ENCODE measurements at places on chromosomes 13 and 19.

DNA sequence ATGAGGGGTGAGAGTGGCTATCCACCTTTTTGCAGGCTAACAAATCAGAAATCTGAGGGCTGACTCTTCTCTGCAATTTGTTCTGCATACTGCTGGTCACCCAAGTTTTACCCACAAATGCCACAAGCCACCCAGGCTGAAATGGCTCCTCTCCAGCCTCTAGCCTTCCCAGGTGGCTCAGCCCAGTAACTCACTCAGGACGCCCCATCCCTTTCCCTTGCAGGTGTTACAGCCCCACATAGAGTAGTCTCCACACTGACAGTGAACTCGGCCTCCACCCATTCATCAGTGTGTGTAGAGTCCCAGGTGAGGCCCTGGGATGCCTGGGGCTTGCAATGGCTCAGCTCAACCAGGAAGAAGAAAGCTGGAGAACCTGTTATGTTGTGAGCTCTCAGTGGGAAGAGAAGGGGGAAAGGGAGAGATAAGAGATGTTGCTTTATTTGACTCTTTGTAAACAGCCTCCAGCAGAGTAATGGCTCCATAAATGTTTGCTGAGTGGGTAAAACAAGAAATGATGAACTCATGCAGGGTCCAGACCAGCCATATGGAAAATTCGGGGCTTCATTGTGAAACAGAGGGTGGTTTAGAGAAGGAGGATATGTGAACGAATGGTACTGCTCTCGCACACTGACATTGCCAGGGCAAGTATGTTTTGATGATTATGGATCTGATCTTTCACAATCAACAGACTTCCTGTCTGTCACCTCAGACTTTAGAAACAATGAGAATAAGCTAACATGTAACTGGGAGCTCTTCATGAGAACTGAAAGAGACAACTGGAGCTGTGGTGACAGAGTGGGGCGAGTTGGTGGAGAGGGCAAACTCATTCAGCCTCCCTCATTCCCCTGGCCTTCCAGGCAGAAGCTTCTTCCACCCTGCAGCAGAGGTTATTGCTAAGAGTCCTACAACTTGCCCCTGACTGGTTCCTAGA, 74.2 kb upstream of the RFC3 start:
- no peak for DNase-seq

- DNase-seq, result no peak
Measured at GRCh38 chr13:79679334-79679733, 198.4 kb downstream of the NDFIP2 start.

- DNase-seq, result no peak
Measured at GRCh38 chr13:76363682-76364289, 522.4 kb downstream of the KCTD12 start.

DNA sequence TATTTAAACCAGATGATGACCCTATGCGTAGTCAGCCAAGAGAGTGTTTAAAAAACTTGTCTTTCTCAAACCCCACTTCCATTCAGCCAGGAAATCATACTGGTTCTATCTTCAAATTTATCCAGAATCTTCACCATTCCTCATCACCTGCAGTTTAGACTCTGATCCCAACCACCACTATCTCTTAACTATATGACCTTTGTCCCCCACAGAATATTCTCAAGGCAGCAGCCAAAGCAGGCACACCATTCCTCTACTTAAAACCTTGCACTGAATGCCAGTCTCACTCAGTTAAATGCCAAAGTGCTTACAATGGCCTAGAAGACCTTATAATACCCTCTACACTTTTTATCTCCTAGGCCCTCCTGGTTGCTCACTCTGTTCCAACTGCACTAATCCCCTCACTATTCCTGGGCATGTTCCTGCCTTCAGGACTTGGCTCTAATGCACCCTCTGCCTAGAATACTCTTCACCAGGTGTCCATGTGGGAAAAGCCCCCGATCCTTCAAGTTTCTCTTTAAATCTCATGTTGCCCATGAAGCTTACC, 10.1 kb downstream of the SUCLA2 start:
- DNase-seq, result no peak

DNA sequence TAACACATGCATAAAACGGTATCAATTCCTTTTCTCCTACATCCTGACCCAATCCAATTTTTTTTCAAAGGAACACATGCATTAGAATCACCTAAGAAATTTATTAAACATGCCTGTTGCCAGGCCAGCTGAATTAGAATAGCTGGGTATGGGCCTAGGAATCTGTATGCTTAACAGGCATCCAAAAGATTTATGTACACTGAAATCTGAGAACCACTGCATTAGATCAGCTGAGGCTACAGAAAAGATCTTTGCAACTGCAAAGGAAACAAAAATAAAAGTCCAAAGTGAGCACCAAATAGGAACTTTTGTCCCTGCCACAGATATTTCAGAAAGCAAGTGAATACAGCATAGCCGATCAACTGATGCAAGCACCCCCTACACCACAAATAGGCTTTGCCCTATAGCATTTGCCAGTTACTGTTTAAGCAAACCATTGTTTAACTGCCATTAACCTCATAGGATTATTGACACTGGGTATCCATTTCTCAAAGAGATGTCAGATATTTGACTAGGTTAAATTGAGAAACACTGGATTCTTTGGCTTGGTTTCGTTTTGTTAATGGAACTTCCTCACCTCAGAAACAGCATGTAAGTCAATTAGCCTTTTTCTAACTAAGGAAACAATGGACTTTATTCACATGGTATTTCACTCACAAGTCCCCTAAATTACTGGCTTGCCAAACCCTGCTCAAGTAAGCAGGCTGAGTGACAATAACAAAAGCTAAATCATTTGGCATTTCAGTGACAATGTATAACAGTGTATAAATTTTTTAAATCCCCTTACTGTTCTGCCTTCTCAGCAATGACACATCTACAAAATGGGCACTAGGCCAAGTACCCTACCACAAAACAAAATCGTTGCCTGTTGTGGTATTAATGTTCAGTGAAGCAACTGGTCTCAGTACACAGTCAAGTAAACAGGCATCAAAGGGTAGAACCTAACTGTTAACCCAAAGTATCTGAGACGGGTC, 67.8 kb downstream of the SUCLA2 start:
- DNase-seq, result no peak

GRCh38 chr19:45528744-45529419, 21.6 kb downstream of the VASP start:
- no peak for DNase-seq

DNA sequence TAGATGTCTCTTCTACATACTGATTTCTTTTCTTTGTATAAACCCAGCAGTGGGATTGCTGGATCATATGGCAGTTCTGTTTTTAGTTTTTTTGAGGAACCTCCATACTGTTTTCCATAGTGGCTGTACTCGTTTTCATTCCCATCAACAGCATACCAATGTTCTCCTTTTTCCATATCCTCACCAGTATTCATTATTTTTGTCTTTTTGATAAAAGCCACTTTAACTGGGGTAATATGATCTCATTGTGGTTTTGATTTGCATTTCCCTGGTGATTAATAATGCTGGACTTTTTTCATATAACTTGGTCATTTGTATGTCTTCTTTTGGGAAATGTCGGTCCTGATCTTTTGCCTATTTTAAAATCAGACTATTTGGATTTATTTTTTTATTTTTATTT, 108.5 kb downstream of the PAN3 start:
- DNase-seq, result no peak

DNA sequence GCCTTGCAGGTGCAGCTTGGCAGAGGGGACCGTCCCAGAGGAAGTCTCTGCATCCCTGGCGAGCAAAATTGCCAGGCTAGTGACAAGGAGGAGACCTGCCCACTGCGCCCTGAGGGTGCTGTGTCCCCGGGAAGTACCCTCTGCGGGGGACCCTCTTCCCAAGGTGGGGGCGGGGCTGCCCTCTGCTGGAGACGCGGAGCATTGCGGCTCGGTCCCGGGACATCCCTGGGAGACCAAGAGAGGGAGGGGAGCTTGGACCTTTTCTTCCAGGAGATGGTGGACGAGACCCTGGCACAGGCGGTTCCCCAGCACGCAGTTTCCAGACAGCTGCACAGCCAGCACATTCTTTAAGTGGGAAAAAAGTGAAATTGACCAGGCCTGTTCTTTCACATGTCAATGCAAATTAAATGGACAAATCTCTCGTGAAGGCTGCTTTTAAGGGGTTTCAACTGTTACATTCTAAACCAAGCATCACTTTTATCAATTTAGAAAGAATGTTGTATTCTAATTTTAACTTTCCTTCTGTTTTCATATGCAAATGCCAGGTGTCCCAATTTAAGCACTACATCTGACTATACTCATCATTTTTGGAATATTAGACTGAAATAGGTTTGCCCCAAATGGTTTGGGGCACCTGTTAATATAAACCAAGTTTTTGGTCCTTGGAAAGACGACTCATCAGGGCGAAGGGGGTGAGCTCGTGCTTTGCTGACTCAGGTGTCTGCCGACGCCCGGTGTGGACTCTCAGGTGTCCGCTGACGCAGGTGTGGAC, 60.7 kb downstream of the MCF2L start:
- peak; percentile 10 for DNase-seq

GRCh38 chr13:99015606-99016490, 38.0 kb upstream of the DOCK9 start:
- DNase-seq, result no peak

GRCh38 chr19:45253396-45254027, 2.4 kb downstream of the MARK4 start:
- DNase-seq, result peak; percentile 17

DNA sequence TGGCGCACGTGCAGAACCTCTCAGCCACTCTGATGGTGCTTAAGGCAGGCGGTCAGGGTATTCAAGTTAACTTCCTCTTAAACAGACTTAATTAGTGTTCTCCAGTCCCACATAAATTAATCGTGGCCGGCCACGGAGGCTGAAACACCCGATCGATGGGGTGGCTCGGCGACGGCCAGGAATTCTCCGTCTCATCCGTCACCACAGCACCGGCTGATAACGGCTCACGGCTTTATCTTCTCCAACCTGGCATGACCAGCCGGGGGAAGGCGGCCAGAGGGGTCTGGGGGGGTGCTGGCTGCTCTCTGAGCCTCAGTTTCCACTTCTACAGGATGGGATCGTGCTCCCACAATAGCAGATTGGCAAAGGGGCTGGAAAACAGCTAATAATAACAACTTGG, 32.6 kb upstream of the TCF3 start:
- no peak for DNase-seq

DNA sequence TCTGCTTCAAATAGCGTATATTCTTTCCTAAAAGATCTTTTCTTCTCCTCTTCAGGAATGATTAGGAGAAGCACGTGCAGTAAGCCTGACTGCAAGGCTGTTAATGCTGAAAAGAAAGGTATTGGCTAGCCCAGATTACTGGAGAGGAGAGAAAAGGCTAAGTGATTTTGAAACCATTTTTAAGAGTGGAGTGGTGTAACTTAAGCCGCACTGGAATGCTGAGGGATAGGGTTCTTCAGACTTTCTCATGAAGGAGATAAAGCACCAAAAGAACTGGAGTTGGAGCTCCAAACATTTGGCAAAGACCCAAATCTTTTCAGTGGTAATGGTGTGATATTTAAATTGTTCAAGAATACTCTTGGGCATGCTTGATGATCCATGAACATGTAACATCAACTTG, 388.3 kb downstream of the COG6 start:
- no peak for DNase-seq

DNA sequence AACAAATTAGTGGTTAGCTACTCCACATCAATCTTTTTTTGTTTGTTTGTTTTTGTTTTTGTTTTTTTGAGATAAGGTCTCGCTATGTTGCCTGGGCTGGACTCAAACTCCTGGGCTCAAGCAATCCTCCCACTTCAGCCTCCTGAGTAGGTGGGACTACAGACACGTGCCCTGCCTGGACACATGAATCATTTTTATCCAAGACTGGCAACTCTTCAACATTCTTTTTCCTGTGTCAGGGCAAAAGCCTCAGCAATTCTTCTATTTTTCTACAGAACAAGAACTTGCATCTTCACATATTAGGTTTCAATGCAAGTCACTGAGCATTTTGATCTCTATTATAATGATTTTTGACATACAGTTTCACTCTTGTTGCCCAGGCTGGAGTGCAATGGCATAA, 76.8 kb upstream of the LRCH1 start:
- DNase-seq, result no peak

GRCh38 chr13:45705918-45706317, 3.8 kb downstream of the CBY2 start:
- DNase-seq, result no peak

- DNase-seq, result no peak
Measured at GRCh38 chr13:99895444-99896368, 75.9 kb downstream of the ZIC5 start.

DNA sequence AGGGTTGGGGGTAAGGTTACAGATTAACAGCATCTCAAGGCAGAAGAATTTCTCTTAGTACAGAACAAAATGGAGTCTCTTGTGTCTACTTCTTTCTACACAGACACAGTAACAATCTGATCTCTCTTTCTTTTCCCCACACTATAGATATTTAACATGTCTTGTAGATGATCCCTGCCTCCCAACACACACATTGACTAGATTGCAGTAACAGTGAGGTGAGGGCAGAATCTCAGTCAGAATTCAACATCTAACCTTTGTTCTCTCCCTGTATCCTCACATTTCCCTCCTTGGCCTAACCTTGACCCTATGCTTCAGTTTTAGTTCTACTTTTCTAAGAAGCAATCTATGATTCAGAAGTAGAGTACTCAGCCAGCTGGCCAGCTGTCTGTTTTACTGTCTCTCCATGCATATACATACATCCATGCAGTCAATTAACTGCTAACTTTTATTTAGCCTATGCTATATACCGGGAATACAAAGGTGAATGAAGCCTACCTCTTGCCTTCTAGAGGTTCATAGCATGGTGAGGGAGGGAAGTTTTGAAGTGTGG, 18.1 kb downstream of the DNAJC15 start:
- no peak for DNase-seq

- no peak for DNase-seq
Measured at GRCh38 chr19:40241809-40242384, 15.4 kb upstream of the CCNP start.

DNA sequence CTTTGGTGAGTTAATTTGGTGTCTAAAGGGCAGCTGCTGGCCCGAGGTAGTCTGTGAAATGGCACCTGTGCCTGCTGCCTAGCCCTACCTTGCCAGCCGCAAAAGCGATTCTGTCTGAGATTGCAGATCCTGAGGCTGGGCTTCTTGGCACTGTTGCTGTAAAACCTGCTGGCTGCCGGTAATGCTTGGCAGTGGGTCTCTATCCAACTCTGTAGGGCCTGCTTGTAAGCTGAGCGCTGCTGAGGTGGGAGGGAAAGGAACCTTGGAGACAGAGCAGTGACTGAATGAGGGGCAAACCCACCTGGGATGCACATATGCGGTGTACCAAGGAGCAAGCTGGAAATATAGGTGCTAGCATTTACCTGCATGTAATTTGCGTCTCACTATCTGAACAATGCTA, 11.7 kb downstream of the LCP1 start:
- DNase-seq, result no peak

Measured in stimulated activated naive CD4-positive, alpha-beta T cell treated with Interleukin-2 at 50 U/mL for 16 hours (primary cell).